ENCODE measurements at places on chromosomes 16 and 17.

DNA sequence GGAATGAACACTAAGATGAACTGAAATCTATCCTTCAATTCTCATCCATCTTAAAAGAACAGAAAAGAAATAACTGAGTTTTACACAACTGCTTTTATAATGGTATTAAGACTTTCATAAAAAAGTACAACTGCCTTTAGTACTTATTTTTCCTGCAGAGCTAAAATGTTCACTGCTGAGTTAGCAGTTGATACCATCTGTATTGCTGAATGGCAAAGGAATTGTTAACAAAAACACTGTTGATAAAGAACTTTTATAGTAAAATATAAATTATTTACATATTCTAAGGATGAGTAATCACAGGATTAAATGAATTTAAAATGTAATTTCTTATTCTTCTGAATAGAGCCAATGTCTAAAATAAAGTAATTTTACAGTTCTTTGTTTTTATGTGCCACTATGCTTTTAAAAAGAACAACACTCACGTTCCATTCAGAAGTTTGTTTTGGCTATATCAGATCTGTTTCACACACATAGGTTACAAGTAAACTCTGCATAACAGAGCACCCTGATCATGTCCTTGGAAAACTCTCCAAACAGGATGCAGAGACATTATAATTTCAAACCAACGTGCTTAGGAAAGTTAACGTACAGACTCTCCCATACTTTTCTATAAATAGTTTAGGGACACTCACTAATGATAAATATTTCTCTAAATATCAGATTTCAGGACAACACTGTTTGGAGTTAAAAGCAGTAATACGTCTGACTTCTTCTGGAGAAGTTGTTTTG, 151.1 kb downstream of the ITFG1 start:
- peak; percentile 3 for DNase-seq

DNA sequence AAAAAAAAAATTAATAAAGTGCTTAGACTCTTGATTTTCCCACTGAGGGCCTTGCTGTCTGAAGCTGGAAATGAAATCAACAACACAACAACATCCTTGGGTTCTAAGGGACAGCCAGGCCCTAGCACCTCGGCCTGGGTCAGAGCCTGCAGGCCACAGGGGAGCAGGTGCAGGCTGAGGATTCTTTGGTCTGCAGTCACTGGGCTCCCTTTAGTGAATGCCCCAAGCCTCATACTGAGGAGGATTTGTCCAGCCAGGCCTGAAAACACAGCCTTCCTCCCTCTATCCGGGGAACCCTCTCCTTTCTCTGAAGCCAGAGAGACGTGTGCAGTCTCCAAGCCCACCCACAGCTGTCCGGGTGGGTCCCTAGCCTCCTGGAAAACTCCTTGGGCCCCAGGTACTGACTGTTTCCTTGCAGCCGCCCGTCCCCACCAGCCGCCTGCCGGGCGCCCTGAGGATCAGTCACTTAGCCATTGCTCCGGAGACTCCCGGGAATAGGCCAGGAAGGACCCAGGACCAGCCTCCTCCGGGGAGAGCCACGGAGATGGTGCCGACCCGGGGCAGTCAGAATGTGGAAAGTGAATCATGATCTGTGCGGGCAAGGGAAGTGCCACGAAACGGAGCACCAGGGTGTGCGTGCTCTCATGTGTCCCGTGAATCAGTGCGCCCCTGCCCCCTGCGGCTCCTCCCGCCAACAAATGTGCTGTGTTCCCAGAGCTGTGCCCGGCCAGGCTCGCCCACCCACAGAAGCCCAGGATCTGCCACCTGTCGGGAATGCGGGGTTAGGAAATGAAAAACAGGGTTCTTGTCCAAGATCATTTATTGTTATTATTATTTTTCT, 91.0 kb downstream of the RTN4RL1 start:
- no peak for DNase-seq

DNA sequence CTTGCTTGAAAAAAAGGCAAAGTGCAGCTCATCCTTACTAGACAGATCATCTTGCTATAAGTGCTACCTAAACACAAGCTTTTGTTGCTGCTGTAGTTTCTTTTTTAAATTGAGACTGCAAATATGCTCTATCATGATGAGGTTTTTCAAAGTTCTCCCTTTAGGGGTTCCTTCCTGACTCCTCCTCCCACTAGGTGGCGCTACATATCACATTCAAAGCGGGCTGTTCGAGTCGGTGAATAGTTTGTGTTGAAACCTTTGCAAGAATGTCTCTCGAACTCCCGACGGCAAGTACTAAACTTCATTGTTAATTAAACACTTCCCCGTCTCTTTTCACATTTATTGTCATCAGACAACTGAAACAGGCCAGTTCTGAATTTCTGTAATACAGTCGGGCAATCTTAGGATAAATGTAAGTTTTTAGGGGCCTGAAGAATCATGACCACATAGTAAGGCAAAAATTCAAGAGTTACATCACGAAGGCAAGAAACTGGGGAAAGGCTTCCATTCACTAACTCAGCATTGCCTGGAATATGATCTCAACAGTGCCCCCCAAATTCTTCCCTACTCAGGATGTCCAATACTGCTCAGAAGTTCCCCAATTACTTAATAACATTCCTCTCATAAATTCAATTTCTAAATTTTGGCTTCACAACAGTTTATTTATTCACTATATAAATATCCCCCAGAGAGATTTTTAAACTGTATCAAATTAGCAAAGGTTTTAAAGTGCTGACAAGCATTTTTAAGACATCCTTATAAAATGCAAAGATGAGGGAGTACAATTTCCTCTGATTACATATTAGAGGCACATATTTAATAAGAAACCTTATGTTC, 6.7 kb downstream of the HS3ST3A1 start:
- DNase-seq: peak; percentile 84

DNA sequence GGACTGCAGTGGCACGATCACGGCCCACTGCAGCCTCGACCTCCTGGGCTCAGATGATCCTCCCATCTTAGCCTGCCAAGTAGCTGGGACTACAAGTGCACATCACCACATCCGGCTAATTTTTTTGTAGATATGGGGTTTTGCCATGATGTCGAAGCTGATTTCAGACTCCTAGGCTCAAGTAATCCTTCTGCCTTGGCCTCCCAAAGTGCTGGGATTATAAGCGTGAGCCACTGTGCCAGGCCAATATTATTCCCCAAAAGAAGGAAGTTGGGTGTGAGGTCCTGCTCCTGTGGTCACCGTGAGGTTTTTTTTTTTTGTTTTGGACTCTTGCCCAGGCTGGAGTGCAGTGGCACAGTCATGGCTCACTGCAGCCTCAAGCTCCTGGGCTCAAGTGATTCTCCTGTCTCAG, 1.5 kb downstream of the AMZ2 start:
- DNase-seq: no peak

GRCh38 chr17:5976251-5976650, 93.9 kb upstream of the WSCD1 start:
- no peak for DNase-seq

DNA sequence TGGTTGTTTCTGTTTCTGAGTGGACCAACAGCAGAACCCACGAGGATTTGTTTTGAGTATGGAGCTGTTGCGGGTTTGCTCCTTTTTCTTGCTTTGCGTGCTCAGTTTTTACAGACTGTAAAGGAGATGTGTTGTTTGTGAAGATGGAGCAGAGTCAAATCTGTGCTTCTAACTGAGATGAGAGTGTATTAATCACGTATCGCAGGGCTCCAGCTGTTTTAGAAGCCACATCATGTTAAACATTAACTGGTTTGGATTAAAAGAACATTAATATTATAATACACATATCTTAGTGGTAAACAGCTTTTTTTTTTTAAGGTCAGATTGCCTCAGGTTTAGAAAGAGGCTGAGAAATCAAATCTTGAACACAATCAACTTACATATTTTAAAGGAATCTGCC, 69.4 kb downstream of the YPEL2 start:
- DNase-seq: no peak

GRCh38 chr16:75219838-75220237, 1.1 kb downstream of the CTRB1 start:
- DNase-seq: peak; percentile 30

GRCh38 chr16:77211880-77212740, 12.9 kb downstream of the SYCE1L start:
- DNase-seq: peak; percentile 20

- DNase-seq: no peak
Observed at GRCh38 chr17:75531721-75532072, 6.2 kb downstream of the LLGL2 start.

DNA sequence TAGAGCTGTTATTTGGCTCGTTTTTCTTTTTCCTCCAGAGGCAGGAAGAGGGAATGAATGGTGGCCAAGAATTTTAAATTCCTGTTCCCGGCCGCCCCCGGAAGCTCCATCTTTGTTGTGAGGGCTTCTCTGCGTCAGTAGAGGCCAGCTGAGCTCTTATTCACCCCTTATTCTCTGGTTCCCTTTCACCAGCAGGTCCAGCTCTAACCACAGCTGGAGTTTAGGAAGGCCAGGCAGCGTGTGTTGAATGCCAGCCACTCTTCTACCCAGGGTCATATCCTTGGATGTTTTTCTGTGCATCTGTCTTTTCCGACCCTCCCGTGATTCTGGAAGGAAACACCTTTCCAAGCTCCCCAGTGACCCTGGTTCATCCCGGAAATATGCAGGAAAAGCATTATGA, 570.5 kb downstream of the WWOX start:
- peak; percentile 40 for DNase-seq

DNA sequence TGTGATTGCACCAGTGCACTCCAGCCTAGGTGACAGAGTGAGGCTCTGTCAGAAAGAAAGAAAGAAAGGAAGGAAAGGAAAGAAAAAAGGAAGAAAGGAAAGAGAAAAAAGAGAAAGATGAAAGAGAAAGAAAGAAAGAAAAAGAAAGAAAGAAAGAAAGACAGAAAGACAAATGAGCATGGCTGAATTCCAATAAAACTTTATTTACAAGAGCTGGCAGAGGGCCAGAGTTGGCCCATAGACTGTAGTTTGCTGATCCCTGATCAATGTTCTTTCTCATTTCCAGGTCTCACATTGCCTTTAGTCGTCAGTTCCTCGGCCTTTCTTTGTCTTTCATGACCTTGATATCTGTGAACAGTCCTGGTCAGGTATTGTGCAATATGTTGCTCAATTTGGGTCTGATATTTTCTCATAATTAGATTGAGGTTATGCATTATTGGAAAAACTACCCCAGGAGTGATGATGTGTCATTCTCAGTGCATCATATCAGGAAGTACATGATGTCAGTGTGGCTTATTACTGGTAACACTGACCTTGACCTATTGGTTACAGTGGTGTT, 68.5 kb upstream of the MED9 start:
- DNase-seq: no peak

DNA sequence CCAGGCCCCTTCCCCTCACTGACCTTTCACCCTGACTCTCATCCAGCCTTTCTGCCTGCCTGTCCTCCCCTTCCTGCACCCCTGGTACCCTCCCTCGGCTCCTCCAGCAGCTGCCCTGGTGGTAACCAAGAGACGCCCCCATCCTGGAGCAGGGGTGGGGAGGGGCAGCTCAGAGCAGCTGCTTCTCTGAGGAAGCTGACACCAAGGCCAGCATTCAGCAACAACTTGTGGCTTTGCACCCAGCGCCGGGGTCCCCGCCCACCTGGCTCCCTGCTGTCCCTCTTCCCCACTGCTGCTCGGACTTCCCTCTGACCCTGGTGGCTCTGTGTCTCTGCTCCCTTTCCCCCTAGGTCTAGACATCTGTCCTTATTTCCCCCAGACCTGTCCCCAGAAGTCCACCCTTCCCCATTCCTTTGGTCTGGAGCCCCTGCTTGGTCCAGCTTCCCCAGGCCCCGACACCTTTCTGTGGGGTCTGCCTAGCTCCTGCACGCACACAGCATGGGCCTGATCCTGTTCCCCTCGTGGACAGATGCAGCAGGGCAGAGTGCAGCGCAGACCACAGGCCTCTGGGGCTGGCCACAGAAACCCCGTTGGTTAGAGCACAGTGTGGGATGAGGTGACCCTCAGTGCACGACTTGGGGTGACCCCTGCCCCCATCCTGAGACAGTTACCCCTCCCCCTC, 1.2 kb upstream of the ATP2A1 start:
- no peak for DNase-seq

DNA sequence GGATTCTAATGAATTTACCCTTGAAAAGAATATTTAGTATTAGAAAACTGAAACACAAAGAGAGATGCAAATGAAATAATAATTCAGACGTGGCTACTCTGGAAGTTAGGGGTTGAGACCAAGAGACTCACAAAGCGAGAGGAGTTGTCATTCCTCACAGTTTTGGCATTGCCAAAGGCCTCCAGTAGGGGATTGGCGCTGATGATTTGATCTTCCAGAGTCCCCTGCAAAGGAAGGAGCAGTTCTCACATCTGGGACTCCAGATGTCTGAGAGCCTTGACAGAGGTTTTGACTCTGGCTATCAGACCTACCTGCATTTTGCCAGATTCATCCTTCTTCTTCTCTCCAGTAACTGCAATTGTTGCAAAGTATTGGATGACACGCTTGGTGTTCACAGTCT, 6.6 kb downstream of the MYH8 start:
- DNase-seq: no peak
